ENCODE measurements at places on chromosomes 2 and 18.

- peak; percentile 56 for DNase-seq
These were observed at the start of gene RNPEPL1 for GRCh38 chr2:240567872-240568677. RNPEPL1 (plus strand) TSS chr2:240568484; CDS start chr2:240568587, 103 bp downstream.

DNA sequence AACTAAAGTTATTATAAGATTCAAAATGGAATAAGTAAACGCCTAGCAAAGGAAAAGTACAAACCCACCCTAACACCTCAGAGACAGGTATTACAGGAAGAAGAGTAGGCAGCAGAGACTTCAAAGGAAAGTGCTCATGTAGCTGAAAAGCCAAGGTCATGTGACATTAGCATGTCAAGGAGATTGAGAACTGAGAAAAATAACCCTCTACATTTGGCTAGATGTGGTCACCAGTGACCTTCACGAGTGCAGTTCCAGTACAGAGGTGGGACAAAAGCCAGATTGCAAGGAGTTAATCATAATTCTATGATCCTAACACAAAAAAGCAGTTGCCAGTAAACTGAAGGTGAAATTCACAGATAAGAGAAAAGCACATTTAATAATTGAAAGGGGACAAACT is 252.7 kb downstream of the ZEB2 start:
- no peak for DNase-seq

DNA sequence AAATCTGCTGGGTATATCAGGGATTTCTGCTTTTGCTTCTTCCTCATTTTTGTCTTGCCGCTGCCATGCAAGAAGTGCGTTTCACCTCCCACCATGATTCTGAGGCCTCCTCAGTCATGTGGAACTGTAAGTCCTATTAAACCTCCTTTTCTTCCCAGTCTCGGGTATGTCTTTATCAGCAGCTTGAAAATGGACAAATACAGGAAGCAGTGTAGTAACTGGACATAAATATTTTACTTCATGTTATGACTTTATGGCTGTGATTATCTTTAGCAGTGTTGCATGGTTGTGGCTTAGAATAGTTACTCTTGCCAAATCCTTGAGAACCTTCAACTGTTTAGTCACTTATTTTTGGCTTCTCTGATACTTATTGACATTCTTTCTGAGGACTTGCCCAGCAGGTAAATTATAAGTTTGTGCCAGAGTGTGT is 66.2 kb upstream of the DLX2 start:
- no peak for DNase-seq

DNA sequence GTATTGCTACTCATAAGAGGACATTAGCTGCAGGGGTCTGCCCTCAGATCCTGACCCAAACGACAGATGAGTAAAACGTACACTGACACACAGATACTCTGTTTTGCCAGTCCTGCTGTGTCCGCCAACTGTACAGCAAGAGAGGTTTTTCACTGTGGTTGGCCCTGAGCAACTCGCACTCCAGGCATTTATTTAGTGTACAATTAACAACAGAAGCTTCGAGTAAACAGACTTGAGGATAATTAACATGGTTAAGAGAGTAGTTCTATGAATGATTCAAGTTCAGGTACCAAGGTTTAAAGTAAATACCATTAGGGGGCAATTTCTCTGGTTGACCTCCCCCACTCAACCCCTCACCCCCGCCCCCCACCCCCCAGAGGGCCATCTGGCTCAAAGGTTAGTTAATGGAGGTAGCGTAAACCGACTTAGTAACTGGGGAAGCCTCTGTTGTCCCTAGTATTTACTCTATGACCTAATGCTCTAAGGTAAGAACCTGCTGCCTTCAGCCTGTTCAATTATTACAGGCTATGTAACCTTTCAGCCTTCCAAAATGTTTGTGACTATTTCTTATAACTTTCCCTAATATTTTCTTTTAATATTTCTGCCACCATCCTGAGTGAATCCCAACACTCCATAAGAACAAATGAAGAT is 103.9 kb upstream of the XIRP2 start:
- no peak for DNase-seq

DNA sequence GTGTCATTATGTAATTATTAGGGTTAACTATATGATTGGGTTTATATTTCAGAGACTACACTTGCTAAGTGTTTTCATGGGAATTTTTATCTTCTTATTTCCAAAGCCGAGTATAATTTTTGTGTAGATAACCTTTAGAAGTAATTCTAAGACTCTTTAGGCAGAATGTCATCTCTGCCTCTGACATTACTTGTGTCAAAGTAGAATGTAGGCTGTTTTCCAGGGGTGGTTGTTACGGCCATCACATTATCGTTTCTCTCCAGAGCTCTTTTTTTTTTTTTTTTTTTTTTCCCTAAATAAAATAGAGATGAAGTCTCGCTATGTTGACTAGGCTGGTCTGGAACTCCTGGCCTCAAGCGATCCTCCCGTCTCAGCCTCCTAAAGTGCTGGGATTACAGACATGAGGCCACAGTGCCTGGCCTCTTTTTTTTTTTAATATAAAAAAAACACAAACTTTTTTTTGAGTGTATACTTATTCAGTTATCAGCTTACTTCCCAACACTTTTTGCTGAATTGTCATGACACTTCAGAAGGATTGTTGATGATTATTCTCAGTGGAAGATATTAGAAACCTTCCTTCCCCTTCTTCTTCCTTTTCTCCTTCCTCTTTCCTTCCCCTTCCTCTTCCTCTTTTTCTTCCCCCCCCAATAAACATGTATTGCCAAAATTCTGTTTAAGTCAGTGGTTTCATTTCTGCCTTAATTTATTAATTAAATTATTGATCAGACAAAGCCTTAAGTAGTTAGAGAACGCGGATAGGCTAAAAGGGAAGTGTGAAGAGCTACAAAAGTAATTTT is 2.3 kb downstream of the PIKFYVE start:
- DNase-seq: no peak

DNA sequence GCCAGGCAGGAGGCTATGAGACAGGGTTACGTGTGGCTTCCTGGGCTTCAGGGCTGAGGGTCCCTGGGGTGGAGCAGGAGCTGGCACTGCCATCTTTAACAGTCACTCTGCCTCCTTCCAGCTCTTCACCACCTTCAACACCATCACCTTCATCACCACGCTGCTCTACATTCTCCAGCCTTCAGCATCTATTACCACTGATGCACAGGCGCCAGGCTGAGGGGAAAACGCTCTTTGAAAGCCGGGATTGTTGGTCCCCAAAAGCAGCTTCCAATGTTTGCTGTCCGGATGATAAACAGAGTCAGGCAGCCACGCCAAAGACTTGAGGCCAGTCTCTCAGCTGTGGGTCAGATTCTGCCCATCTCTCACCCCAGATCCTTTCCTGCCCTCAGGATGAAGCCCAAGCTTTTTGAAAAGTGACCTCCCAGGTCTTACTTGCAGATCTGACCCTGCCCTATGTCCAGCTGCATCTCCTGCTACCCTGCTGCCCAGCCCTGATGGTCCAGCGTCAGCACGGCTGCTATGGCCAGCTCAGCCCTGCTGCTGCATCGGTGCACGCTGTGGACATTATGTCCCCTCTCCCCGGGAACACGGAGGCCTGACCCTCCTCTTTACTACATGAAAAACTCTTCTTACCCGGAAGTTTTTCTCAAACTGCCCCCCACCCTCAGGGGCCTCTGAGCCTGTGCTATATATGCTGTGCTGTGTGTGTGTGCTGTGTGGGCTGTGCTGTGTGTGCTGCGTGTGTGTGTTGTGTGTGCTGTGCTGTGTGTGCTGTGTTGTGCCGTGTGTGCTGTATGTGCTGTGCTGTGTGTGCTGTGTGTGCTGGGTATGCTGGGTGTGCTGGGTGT is 31.2 kb upstream of the MAL start:
- no peak for DNase-seq

GRCh38 chr2:223042704-223043118 is 9.3 kb upstream of the KCNE4 start:
- no peak for DNase-seq

DNA sequence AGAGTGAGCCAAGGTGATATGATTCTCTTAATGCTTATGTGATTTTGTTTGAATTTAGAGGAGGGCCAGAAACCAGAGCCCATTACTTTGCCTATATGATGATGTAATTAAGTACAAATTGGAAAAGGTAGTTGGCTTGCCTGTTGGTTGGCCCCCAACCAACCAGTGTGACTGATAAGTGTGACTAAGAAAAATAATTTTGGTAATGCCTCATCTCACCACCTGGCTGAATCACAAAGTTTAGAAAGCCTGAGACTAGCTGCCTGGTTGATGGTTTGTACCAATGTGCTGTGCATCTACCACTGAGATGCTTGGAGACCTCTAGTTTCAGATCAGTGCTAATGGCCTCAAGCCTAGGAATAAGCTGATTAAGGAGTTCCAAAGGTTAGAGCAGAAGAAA is 338.7 kb downstream of the CDH2 start:
- DNase-seq: no peak

Measured in activated CD8-positive, alpha-beta memory T cell treated with anti-CD3 and anti-CD28 coated beads, Interleukin-2, amount 50 U/mL, for 4 hours (primary cell).